Stimulated activated CD8-positive, alpha-beta memory T cell treated with anti-CD3 and anti-CD28 coated beads, Interleukin-7, amount 100 ng/mL, for 24 hours (primary cell): ENCODE measurements at places on chromosomes 5 and 9.

DNA sequence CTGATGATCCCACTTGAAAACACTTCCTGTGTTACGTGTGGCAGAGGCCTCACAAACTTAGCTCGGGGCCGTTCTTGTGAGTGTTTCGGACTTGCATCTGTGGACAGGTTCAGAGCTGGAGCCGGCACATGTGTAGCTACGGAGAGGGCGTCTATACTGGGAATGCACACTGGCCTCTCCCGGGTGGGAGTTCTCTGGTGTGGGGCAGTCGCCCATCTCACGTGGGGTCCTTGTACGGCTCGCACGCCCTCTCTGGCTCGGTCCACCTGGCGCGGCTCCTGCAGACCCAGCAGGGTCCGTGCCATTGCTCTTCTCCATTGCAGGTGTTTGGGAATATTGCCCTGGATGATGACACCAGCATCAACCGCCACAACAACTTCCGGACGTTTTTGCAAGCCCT is 197.9 kb downstream of the CACNA1B start:
- DNase-seq = no peak

GRCh38 chr9:136347472-136348256 is 15.9 kb downstream of the DNLZ start:
- no peak for DNase-seq

- no peak for DNase-seq
Measured at GRCh38 chr9:12774861-12775678, at the start of gene LURAP1L. Gene LURAP1L (plus strand): TSS chr9:12775020. CDS start chr9:12775716, 696 bp downstream.

DNA sequence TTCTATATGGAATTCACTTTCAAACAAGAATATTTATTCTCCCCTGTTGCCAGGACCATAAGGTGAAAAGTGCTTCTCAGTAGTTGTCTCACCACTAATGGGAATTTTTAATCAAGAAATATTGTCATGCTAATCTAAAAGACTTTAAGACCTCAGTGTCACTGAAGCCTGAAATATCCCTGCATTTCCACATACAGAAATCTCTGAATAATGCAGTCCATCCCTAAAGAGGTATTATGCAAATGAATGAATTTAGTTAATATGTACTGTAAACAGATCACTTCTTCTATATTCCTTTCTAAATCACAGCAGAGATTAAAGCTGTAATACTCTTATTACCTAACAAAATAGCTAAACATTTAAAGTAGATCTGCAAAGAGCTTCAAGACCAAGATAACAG is 531.1 kb upstream of the CDH6 start:
- no peak for DNase-seq

DNA sequence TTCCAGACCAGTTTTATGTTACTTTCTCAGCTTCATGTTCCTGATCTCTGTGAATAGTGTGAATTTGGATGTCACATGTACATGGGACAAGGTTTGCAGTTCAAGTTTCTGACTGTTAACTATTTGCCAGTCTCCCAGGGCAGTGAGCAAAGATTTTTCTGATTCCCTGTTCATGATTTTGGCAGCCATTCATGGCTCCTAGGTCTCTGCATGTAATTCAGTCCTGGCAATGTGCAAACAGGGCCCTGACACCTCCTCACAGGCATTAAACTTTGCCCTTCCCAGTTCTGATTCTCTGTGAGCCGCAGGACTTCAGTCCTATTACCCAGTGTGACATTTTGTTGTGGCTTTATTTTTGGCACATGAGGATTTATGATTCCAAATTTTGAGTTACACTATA is 349.7 kb downstream of the ARRDC3 start:
- no peak for DNase-seq

DNA sequence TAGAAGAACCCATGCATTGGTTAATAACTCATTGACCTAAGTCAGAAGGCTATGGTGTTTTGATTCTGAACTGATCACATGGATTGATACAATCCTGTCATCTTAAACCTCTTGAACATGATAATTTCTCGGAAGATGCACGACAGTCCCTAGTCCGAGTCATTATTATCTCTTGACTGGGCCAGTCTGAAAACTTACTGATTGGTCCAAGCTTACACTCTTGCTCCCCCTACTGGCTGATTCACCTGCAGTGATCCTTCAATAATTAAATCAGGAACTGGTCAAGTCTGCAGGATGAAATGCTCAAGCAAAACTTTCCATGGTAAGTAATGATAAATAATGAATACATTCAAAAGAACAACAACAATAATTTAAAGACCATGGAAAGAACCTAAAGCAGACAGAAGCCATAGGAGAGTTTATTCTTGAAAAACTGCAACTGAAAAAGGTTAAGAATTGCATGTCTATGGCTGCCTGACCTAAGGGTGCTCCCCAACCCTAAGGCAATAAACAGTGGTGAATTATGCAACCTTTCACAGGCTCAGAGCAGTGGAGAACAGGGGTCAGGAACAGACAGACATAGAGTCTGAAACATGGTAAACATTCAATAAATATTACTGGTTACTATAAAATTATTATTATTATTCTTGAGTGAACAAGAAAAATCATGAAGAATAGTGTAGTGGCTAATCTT is 79.3 kb downstream of the BRINP1 start:
- DNase-seq = no peak

DNA sequence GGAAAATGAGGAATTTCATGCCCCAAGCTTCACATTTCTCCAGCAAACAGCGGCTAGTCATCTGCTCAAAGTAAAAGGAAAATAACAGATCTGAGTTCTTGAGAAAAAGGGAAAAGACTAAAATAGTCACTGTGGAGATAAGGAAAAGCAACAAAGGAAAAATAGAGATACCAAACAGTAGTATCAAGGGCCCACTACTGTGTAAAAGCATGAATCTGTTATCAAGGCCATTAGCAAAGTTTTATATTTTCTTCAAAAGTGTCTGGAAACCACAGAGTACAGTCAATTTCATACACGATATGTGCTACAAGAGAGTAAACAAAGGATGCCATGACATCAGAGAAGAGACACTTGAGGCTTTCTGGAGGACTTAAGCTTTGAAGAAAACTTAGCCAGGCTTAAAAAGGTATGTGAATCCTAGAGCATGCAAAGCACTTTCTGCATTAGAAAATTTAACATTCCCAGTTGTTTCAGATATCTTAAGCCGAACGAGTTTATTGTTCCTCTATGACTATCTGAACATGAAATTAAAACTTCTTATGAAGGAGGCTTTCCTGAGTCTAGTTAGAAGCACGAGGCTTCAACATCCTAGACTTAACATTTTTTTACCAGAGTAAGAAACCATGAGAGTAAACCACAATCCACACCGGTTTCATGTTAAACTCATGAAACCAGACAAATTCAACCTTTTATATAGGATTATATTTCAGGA is 1.2 kb downstream of the TTC33 start:
- no peak for DNase-seq

- no peak for DNase-seq
Measured at GRCh38 chr5:83925321-83925954, 204.8 kb upstream of the HAPLN1 start.

GRCh38 chr5:152622628-152623027 is 217.5 kb upstream of the NMUR2 start:
- DNase-seq = no peak

- DNase-seq = no peak
Measured at GRCh38 chr9:121636341-121636865, 15.0 kb upstream of the DAB2IP start.

- no peak for DNase-seq
Measured at GRCh38 chr9:137253717-137254623, 1.2 kb upstream of the NELFB start.

GRCh38 chr9:20289423-20290010 is 332.8 kb downstream of the MLLT3 start:
- no peak for DNase-seq

DNA sequence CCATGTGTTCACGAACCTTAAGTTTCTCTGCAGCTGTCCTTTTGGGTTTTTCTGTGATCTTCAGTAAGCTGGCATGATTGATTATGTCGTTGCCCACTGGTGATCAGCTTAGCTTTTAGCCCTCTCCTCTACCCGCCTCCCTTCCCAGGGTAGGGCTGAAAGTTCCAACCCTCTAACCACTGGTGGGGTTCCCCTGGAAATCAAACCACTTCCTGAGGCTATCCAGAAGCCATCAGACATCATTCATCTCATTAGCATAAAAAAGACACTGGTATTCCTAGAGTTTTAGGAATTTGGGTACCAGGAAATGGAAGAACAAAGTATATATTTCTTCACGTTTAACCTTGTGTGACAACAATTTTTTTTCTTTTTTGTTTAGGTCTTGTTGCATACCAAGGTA is 29.8 kb downstream of the SPIN1 start:
- no peak for DNase-seq

DNA sequence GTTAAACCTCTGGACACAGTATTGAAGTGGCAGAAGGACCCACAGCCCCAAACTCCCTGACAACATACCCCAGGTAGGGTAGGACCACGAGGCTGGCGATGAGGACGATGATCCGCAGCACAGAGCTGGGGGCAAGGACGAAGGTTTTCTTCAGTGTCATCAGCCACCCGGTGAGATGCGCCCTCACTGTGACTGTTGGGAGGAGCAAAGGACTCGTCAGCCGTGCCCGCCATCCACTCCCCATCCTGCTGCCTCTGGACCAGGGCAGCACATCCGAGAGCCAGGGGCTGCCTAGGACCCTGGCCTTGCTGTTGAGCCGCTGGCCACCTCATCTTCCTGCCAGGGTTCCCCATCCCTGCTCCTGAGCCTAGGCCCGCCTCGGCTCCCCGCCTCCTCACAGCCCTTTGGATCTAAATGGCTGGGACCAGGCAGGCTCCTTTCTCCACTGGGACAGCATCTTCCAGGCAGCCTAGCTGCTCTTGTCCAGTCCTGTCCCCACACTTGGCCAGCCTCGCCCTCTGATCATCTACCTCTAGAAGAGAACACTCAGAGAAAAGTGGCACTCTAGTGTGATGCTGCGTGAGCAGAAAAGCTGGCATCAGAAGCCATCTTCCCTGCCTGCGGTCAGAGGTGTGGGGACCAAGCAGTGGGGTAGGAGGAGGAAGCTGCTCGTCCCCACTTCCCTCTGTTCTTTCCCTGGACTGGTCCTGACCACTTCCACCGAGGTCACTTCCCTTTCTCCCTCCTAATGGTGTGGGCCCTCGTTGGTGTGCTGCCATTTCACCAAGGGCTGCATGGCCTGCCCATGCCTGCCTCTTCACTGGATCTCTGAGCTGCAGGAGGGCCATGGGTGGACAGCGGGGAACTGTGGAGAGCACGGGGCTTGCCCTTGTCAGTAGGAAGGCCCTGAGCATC is 49.2 kb downstream of the OTULIN start:
- DNase-seq = no peak

- DNase-seq = no peak
Measured at GRCh38 chr9:90929626-90930025, 128.0 kb downstream of the SYK start.

DNA sequence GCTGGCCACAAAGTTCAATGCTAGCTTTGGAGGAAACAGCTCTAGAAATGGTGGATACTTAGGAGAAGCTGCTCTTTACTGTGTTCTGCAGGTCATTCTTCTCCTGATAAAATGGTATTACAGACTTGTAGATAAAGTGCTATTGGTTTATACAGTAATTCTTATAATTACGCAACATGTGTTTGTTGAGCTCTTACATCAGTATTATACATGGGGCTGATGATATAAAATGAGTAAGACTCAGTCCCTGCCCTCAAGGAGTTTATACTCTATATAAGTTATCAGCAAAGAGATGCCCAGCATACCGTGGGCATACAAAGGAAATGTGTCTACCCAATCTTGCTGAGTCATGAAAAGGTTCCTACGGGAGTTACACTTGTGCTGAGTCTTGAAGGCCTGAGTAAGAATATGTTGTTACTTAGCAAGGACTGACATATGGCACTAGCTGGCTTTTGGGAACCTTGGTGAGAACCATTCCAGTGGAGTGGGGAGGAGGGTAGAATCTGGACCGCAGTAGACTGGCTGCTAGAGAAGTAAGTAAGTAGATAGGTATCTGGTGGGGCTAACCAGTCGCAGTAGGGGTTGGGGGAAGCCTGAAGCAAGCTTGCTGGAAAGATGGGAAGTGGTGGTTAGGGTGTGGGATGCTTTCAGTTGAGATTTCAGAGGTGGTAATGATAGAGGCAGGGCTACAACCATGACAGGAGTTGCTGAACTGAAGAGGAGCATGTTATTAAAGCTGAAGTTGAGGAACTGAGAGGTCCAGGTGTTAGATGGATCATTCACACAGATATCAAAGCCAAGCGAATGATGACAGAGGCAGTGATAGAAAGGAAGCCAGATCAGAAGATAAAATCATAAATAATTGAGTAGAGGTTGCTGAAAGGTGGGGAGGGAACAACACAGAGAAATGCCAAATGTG is 11.1 kb upstream of the TTC23L start:
- no peak for DNase-seq

GRCh38 chr9:123682746-123683145 is 247.2 kb downstream of the DENND1A start:
- DNase-seq = no peak

DNA sequence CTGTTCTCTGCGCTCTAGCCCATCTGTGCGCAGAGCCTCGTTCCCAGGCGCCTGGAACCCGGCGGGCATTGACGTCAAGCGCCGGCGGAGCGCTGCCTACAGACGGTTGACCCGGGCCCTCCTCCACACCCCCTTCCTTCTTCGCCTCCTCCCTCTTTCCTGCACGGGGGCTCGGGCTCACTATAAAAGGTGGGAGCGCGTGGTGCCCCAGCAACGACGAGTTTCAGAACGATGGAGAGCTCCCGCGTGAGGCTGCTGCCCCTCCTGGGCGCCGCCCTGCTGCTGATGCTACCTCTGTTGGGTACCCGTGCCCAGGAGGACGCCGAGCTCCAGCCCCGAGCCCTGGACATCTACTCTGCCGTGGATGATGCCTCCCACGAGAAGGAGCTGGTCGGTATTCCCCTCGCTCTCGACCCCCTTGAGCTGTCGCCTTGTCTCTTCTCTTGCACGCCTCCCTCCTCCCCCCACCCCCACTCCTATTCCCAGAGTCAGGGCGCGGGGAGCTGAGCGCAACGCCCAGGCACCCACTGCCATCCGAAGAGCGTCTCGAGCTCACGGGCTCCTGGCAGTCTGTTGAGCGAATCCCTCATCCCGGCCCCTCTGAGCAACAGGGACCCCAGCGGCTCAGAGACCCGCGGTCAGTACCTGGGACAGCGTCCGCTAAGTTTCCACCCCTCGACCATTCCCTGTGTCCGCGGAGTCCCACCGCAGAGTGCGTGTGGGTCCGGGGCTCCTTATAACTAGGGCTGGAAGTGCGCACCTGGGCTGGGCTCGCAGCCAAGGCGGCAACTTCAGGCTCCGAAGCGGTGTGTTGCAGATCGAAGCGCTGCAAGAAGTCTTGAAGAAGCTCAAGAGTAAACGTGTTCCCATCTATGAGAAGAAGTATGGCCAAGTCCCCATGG is at the start of gene CARTPT:
Gene CARTPT (plus strand): TSS at position 213 of the 902 bp plus-strand sequence. CDS start 19 bp downstream, at position 232.
- DNase-seq = no peak

- no peak for DNase-seq
Measured at GRCh38 chr9:93224591-93224990, 40.7 kb downstream of the WNK2 start.

DNA sequence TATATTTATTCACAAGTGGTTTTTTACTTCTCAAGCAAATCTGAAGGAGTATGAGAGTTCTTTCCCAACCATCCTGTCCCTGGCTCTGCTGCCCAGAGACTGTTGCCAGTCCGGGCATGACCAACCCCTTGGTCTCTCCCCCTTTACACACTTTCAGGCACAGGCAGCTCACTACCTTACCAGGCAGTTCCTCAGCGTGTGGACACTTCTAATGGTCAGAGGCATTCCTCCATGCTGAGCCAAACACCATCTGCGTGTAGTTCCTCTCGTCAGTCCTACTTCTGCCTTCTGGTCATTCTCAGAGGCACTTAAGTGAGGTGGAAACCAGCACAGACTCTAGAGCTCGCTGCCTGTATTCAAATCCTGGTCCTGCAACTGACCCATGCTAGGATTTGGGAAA is 56.1 kb downstream of the TSTD2 start:
- no peak for DNase-seq

GRCh38 chr9:88605512-88606362 is 70.8 kb downstream of the NXNL2 start:
- DNase-seq = no peak

GRCh38 chr5:176817841-176818377 is 7.5 kb downstream of the UNC5A start:
- no peak for DNase-seq
